ENCODE measurements at places on chromosomes 11 and 22. TPM values are rescaled to one million over a fixed set of nuclear protein-coding genes. Genes with fewer than 3 reads are reported as not detected.

- DNase-seq: peak; percentile 47
- H3K27ac ChIP-seq: no peak overlapping the region
- H3K4me3 ChIP-seq: peak overlapping the region; percentile 12
- H3K4me1 ChIP-seq: peaks cover 6% of the 10 kb centered on the region
- no peaks in the 10 kb centered on the region for H3K36me3 ChIP-seq
- peaks cover 82% of the 10 kb centered on the region for H3K27me3 ChIP-seq
These were observed 702 bp upstream of the KCNJ4 start for GRCh38 chr22:38455530-38456271.

- no peak overlapping the region for H3K4me3 ChIP-seq
- H3K4me1 ChIP-seq: no peaks in the 10 kb centered on the region
- no peaks in the 10 kb centered on the region for H3K36me3 ChIP-seq
- no peak overlapping the region for H3K27ac ChIP-seq
- H3K27me3 ChIP-seq: no peaks in the 10 kb centered on the region
These were observed 34.7 kb downstream of the NUP50 start for GRCh38 chr22:45198463-45198795.

DNA sequence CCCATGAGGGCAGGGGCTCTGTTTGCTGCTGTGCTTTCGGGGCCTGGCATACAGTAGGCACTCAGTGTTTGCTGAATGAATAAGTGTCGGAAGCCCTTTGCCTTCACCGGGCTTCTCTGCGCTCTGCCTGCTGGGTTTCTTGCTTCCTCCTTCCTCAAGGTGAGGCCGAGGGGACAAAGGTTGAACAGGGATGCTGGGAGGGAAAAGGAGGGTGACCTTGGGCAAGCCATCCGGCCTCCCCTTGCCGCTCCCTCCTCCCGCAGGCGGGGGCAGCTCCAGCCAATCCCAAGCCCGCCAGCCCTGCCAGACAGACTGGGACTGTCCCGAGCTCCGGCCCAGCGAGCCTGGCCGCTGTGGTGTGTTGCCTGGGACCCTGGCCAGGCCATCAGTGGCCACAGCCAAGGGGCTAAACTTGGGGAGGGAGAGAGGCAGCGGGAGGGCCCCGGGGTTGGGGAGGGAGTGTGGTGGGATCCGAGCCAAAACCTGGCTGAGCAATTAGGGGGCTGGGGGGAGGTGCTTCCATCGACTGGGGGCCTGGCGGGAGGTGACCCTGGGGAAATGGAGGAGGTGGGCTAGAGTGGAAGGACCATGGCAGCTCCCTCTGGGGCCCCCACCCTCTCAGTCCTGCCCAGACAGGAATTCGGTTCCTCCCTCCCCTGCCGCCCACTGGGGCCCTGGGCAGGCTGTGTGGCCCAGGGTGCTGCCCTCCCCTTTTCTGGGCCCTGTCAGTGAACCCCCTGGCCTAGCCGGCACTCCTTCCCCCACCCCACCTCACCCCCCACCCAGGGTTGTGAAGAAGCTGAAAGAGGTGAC lies 3.4 kb upstream of the RCOR2 start:
- H3K4me1 ChIP-seq: peaks cover 11% of the 10 kb centered on the region
- no peak overlapping the region for H3K4me3 ChIP-seq
- no peak overlapping the region for H3K27ac ChIP-seq
- no peak for DNase-seq
- H3K36me3 ChIP-seq: no peaks in the 10 kb centered on the region

GRCh38 chr11:1743585-1744136 lies 6.7 kb downstream of the IFITM10 start:
- no peak for DNase-seq
- no peaks in the 10 kb centered on the region for H3K27me3 ChIP-seq
- H3K4me3 ChIP-seq: no peak overlapping the region
- no peaks in the 10 kb centered on the region for H3K4me1 ChIP-seq
- no peaks in the 10 kb centered on the region for H3K36me3 ChIP-seq
- H3K27ac ChIP-seq: no peak overlapping the region

The OR8B12 gene
- total RNA-seq: not detected

- H3K27me3 ChIP-seq: no peaks in the 10 kb centered on the region
- H3K36me3 ChIP-seq: no peaks in the 10 kb centered on the region
- no peak overlapping the region for H3K4me3 ChIP-seq
- no peak for DNase-seq
- H3K4me1 ChIP-seq: no peaks in the 10 kb centered on the region
- H3K27ac ChIP-seq: no peak overlapping the region
These were observed 22.6 kb downstream of the PHLDB1 start for GRCh38 chr11:118629761-118630661.

DNA sequence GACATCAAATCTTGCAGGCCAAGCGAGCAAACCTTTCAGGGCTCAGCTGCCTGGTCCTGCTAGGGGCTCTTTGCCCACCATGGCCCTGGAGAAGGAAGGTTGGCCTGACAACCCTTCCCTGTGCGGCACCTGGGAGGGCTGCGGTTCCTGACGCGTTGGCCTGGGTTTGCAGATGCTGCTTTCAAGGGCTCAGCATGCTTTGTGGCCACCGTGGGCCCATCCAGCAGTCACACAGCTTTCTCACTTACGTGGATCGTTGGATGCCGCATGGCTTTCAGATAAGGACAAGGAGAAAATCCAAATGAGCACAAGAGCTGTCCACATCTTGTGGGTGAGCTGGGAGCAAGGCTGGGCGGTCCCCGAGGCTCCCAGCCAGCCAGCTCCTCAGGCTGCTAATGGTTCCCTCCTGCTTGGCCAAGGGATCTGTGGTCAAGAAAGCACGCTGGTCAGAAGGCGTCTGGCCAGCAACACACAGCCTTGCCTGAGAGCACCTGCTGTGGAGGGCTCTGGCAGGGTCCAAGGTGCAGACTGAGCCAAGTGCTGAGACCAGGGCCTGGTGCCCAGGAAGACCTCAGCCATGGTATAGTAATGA lies 8.2 kb downstream of the C11orf24 start:
- no peak overlapping the region for H3K4me3 ChIP-seq
- H3K4me1 ChIP-seq: no peaks in the 10 kb centered on the region
- H3K27ac ChIP-seq: no peak overlapping the region
- no peaks in the 10 kb centered on the region for H3K27me3 ChIP-seq
- peaks cover 6% of the 10 kb centered on the region for H3K36me3 ChIP-seq
- DNase-seq: no peak

- H3K4me1 ChIP-seq: no peaks in the 10 kb centered on the region
- H3K36me3 ChIP-seq: no peaks in the 10 kb centered on the region
- no peak overlapping the region for H3K4me3 ChIP-seq
- no peaks in the 10 kb centered on the region for H3K27me3 ChIP-seq
- H3K27ac ChIP-seq: no peak overlapping the region
- no peak for DNase-seq
These were observed 324.4 kb upstream of the B3GAT1 start for GRCh38 chr11:134736251-134736947.

The FDX1 gene
- 7.7 TPM for total RNA-seq

The SYT9 gene
- total RNA-seq: not detected

GRCh38 chr11:18540207-18541009 lies 13.7 kb upstream of the TSG101 start:
- H3K4me3 ChIP-seq: no peak overlapping the region
- H3K27me3 ChIP-seq: no peaks in the 10 kb centered on the region
- no peak for DNase-seq
- no peaks in the 10 kb centered on the region for H3K4me1 ChIP-seq
- H3K36me3 ChIP-seq: peaks cover 2% of the 10 kb centered on the region

GRCh38 chr22:46734830-46735453 lies 3.1 kb downstream of the CERK start:
- peak overlapping the region; percentile 90 for H3K27ac ChIP-seq
- H3K36me3 ChIP-seq: no peaks in the 10 kb centered on the region
- DNase-seq: peak; percentile 40
- no peaks in the 10 kb centered on the region for H3K27me3 ChIP-seq
- peak overlapping the region; percentile 96 for H3K4me3 ChIP-seq

The CTSD gene
- total RNA-seq: 66.9 TPM

DNA sequence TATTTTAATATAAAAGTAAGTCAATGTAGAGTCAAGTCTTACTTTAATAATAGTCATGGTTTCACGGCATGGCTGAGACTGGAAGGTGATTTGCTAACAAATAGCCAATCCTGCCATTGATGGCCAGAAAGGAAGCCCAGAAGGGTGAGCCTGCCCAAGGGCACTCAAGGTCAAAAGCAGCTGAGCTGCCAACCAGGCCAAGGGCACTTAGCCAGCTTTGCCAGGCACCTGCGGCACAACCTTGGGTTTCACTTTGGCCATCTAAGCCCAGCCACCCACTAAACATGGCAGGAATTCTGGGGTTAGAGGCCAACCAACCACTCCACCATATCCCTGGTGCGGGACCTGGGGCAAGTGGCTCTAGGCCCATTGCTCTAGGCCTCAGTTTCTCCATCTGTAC lies 4.2 kb downstream of the LHFPL7 start:
- no peak for DNase-seq
- no peaks in the 10 kb centered on the region for H3K27me3 ChIP-seq
- H3K4me1 ChIP-seq: no peaks in the 10 kb centered on the region
- no peak overlapping the region for H3K4me3 ChIP-seq
- H3K27ac ChIP-seq: no peak overlapping the region
- H3K36me3 ChIP-seq: no peaks in the 10 kb centered on the region

- H3K4me1 ChIP-seq: peaks cover 77% of the 10 kb centered on the region
- H3K27me3 ChIP-seq: peaks cover 6% of the 10 kb centered on the region
- DNase-seq: no peak
- H3K27ac ChIP-seq: no peak overlapping the region
These were observed 72.0 kb downstream of the SLC1A2 start for GRCh38 chr11:35347173-35347878.

DNA sequence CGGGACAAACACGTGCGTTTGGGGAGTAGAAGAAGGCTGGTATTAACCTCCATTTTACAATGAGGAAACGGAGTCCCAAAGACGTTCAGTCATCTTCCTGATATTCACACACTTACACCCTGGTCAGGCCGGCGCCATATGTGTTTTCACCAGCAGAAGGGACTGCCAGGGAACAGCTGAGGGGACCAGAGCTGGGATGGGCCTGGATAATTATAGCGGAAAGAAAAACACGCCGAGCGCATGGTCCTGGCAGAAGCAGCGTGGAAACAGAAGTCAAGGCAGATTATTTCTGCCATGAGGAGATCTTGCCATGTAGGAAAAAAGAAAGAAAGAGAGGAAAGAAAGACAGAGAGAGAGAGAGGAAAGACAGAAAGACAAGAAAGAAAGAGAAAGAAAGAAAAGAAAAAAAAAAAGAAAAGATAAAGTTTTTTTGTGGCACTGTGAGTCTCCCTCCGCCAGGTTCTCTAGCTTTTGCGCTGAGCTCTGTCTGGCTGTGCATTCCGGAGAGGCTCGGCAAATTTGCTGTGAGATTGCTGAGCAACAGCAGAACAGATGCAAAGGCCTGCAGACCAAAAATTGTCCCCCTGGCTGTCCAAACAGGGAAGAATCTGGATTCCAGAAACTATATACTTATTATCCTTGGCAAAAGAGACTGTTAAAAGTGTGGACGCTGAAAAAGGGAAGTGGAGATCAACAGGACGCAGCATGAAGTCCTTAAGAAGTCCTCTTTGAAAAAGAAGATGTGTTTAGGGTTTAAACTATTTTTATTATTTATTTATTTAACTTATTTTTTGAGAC lies 1.3 kb upstream of the UCP2 start:
- H3K4me3 ChIP-seq: peak overlapping the region; percentile 97
- H3K36me3 ChIP-seq: peaks cover 24% of the 10 kb centered on the region
- H3K4me1 ChIP-seq: peaks cover 69% of the 10 kb centered on the region
- DNase-seq: no peak

The KCNJ11 gene
- not detected for total RNA-seq

DNA sequence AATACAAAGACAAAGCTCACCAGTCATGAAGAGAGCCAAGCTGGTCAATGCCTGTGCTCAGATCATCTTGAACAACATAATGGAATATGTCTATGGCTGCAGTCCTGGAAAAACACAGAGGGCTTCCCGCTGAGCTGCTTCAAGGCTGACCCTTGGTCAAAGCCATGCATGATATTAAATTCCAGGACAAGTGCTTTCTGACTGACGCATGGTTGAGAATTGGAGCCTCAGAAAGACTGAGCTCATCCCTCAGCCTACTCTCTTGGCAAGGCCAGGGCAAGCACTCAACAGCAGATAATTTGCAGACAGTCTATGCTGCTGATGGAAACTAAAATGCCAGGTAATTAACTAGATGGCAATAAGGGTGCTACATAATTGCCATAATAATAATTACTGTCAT lies 89.2 kb downstream of the GALNT18 start:
- H3K4me3 ChIP-seq: no peak overlapping the region

GRCh38 chr11:117187799-117188481 lies 9.4 kb downstream of the SIDT2 start:
- H3K4me1 ChIP-seq: no peaks in the 10 kb centered on the region
- no peaks in the 10 kb centered on the region for H3K36me3 ChIP-seq
- no peak for DNase-seq
- H3K4me3 ChIP-seq: no peak overlapping the region
- no peak overlapping the region for H3K27ac ChIP-seq
- H3K27me3 ChIP-seq: no peaks in the 10 kb centered on the region

DNA sequence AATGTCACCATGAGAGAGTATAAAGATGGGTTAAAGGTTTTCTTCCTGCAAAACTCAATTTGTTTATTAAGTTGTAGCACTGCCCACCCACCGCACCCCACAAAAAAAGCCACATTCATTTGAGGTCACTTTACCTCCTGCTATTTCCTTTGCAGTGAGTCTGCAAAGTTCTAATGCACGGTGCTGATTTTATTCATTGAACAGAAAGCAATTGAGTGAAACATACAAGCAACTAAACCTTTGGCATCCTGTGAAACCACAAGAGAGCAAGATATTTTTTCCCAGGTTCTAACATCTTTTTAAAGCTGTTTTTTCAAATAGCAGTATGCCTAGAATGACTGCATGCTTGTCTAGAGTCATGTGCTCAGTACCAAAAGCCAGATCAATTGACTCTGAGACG lies 39.0 kb downstream of the RRAS2 start:
- H3K27ac ChIP-seq: no peak overlapping the region
- no peaks in the 10 kb centered on the region for H3K27me3 ChIP-seq
- peaks cover 62% of the 10 kb centered on the region for H3K4me1 ChIP-seq
- peaks cover 3% of the 10 kb centered on the region for H3K36me3 ChIP-seq

- H3K36me3 ChIP-seq: no peaks in the 10 kb centered on the region
- peaks cover 12% of the 10 kb centered on the region for H3K4me1 ChIP-seq
- H3K27ac ChIP-seq: no peak overlapping the region
- H3K27me3 ChIP-seq: no peaks in the 10 kb centered on the region
- no peak for DNase-seq
These were observed 5.6 kb downstream of the PLAAT3 start for GRCh38 chr11:63608353-63609345.

The STK33 gene
- 6.1 TPM for total RNA-seq

The FAM83F gene
- total RNA-seq: 0.89 TPM

- no peak overlapping the region for H3K4me3 ChIP-seq
- H3K36me3 ChIP-seq: no peaks in the 10 kb centered on the region
- peaks cover 9% of the 10 kb centered on the region for H3K27me3 ChIP-seq
- H3K4me1 ChIP-seq: no peaks in the 10 kb centered on the region
These were observed 461.5 kb downstream of the OPCML start for GRCh38 chr11:133070791-133071190.

- DNase-seq: no peak
- H3K27me3 ChIP-seq: peaks cover 3% of the 10 kb centered on the region
- H3K4me3 ChIP-seq: no peak overlapping the region
- no peaks in the 10 kb centered on the region for H3K4me1 ChIP-seq
These were observed 69.7 kb downstream of the SNX19 start for GRCh38 chr11:130846606-130847005.

GRCh38 chr22:43391306-43391705 lies 20.5 kb upstream of the MPPED1 start:
- H3K36me3 ChIP-seq: no peaks in the 10 kb centered on the region
- no peak overlapping the region for H3K4me3 ChIP-seq
- DNase-seq: no peak
- H3K27ac ChIP-seq: no peak overlapping the region
- H3K27me3 ChIP-seq: peaks cover 12% of the 10 kb centered on the region

The KRTAP5-2 gene
- not detected for total RNA-seq

GRCh38 chr11:127037596-127037995 lies 37.0 kb upstream of the KIRREL3 start:
- no peaks in the 10 kb centered on the region for H3K27me3 ChIP-seq
- H3K4me3 ChIP-seq: no peak overlapping the region
- no peak overlapping the region for H3K27ac ChIP-seq
- no peak for DNase-seq

All from activated T-cell treated with anti-CD3 and anti-CD28 coated beads, Interleukin-2, amount 50 U/mL, for 72 hours (primary cell).